ENCODE measurements at places on chromosomes 7 and 10. TPM values are rescaled to one million over a fixed set of nuclear protein-coding genes. Genes with fewer than 3 reads are reported as not detected.
A peak's percentile ranks its signal among the peaks of the same experiment; 100 is the strongest.

DNA sequence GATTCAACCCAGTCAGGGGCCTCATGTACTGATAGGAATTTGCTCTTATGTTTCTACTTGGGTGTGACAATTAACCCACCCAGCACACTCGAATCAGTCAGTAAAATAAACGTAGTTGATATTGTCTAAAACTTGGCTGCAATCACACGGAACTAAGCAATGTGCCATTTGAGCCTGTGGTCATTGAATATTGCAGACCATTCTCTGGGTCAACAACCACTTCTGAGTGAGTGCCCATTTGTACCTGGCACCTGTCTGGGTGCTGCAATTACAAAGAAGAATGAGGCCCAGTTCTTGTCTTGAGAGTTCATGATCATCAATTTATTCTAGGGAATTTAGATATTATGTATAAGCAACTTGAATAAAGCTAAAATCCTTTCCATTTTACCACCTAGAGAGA, 29.8 kb downstream of the NPY start:
- H3K27ac ChIP-seq, result no peak overlapping the region

CYP3A5 gene
- total RNA-seq, result 774 TPM

DNA sequence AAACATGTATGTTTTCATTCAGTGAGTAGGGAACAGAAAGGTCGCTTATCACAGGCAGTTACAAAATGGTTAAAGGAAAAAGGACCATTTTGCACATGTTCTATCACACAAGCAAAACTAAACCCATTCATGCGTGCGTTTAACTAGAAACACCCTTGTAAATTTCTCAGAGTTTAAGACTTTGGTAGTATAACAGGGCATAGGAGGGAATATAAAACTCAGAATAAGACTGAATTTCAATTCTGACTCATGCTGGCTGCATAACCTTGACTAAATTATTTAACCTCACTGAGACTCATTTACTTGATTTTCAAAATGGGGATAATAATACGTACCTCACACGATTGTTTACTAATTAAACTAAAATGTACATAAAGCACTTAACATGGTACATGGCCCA, 243.8 kb upstream of the PTN start:
- H3K36me3 ChIP-seq, result no peaks in the 10 kb centered on the region
- H3K4me1 ChIP-seq, result no peaks in the 10 kb centered on the region

GRCh38 chr7:91156316-91157185, 107.7 kb upstream of the FZD1 start:
- DNase-seq, result no peak
- no peaks in the 10 kb centered on the region for H3K36me3 ChIP-seq
- no peak overlapping the region for H3K27ac ChIP-seq

DNA sequence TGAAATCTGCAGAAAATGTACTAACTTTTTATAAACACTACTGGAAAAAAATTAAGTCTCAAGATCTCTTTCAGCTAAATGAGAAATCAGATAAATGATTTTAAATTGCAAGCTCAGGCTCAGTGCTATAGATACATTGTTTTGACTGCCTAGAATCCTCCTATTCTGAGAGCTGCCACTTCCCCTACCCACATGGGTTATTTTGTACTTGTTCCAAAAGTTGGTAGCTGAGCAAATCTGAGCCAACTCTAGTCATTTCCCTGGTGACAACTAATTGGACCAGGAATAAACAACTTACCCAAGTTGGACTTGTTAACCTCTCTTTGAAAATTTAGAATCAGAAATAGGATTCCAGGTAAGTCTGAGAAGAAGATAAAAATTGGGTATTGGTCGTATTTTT, 202.1 kb downstream of the MBL2 start:
- no peak overlapping the region for H3K27ac ChIP-seq
- H3K4me3 ChIP-seq, result no peak overlapping the region
- H3K27me3 ChIP-seq, result no peaks in the 10 kb centered on the region
- peaks cover 5% of the 10 kb centered on the region for H3K4me1 ChIP-seq

DNA sequence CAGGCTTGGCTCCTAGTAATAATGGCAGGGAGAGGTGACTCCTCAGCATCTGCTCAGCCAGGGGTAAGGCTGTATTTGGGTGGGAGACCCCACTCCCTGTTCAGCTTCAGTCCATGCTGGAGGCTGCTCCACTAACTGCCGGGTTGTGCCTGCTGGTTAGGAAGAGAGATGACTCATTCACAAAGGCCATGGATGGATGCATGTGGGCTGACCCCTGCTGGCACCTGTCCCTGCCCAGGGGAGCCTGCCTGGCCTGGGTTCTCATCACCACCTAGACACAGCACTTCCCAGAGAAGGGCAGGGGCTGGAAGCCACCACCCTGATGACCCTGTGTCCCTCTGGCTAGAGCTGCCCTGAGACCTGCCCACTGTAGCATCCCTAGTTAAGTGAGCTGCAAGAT, 59.0 kb downstream of the VSTM4 start:
- H3K36me3 ChIP-seq, result no peaks in the 10 kb centered on the region
- no peak overlapping the region for H3K4me3 ChIP-seq
- H3K27me3 ChIP-seq, result no peaks in the 10 kb centered on the region
- no peak for DNase-seq

SDK1 gene
- total RNA-seq, result 0.07 TPM

DNA sequence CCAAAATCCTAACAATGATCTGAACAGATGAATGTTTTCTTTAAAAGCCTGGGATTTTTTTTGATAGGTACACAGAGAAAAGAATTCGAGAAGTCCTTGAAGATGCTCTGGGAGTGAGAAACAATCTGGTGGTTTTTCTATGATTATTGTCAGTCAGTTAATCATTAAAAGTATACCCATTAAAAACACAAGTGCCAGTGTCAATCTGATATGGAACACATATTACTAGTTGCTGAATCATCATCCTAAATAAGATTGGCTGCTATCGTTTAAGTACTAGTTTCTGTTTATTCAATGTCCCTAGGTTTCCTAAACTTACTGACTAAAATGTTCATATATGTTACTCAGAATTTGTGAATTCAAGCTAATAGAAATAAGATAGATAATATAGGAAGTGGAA, 16.1 kb downstream of the COL28A1 start:
- H3K27me3 ChIP-seq, result no peaks in the 10 kb centered on the region
- H3K4me3 ChIP-seq, result no peak overlapping the region
- DNase-seq, result no peak
- no peaks in the 10 kb centered on the region for H3K36me3 ChIP-seq

DNA sequence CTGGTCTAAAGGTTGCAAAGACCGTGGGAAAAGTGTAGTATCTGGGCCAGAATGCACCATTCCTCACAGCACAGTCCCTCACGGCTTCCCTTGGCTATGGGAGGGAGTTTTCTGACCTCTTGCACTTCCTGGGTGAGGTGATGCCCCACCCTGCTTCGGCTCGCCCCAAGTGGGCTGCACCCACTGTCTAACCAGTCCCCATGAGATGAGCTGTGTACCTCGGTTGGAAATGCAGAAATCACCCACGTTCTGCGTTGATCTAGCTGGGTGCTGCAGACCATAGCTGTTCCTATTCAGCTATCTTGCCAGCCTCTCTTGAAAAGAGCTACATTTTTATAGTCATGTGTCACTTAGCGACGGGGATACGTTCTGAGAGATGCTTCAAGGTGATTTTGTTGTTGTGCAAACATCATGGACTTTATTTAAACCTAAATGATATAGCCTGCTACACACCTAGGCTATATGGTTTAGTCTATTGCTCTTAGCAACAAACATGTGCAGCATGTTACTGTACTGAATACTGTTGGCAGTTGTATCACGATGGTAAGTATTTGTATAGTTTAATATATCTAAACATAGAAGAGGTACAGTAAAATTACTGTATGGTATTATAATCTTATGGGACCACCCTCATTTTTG, 120.0 kb downstream of the PPP1R9A start:
- no peak overlapping the region for H3K4me3 ChIP-seq
- no peak for DNase-seq
- no peaks in the 10 kb centered on the region for H3K27me3 ChIP-seq

ANXA8 gene
- total RNA-seq, result 0.63 TPM

DNA sequence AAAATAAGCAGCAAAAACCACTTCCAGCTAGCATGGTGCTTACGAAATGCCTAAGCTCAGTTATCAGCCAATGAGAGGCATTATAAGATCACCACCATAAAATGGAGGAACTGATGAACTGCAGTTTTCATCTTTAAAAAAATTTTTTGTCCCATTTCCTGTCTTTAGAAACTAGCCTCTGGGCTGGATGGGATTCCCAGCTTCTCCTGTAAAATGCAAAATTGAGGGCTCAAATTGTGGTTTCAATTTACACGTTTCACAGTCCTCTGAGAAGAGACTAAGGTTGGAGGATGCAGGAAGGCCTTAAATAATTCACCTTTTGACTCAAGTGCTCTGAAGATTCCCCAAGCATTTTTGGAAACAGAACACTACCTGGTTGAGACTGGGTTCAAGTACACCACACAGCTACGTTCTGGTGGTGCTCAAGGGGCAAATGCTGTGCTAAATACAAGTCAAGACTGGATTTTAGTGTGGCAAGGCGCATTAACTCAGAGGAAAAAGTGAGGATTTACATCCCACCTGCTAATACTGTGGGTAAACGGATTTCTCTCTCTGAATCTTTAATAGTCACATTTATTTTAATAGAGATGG, 951 bp downstream of the ZNF25 start:
- H3K4me3 ChIP-seq, result peak overlapping the region; percentile 82
- no peaks in the 10 kb centered on the region for H3K36me3 ChIP-seq
- no peak for DNase-seq
- no peaks in the 10 kb centered on the region for H3K4me1 ChIP-seq
- H3K27ac ChIP-seq, result peak overlapping the region; percentile 96
- no peaks in the 10 kb centered on the region for H3K27me3 ChIP-seq

All from right lobe of liver (tissue), 6 donors.